NCI-H524 (cell line): ENCODE measurements at places on chromosomes 3 and 15.

GRCh38 chr15:44289259-44289790 is 806 bp downstream of the GOLM2 start:
- peak; percentile 60 for DNase-seq

DNA sequence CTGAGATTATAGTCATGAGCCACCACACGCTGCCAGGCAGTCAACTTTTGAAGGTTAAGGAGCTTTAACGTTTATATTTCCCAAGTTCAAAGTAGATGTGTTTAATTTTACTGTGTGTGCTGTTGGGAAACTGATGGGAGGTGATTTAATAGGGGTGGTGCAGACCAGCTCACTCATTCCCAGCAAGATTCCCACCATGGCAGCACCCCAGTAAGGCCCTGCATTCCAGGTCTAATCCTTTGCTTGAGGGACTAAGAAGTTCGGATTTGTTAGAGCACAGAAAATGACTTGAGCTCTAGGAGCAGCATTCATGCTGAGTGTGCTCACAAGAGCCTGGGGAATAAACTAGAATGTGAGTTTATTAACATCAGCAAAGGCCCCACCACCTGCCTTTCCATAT is 25.2 kb downstream of the TSEN2 start:
- no peak for DNase-seq

GRCh38 chr15:70253461-70254156 is 155.9 kb upstream of the TLE3 start:
- no peak for DNase-seq

DNA sequence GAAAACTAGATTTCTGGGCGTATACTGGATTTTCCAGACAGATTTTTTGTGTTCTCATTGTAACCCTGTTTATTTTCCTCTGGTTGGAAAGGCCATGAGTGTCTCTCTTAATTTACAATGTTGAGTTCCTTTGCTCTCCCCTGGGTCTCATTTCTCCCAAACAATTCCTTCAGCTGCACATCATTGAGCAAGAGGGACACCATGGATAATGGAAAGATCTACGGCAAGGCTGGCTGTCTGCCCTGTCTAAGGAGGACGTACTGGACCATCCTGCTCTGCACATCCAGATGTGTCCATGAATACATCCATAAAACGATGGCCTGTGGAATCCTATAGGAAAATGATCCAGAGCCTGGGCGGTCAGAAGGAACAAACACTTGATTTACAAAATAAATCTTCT is 258.1 kb upstream of the MCTP2 start:
- no peak for DNase-seq

GRCh38 chr15:56798639-56799038 is 65.3 kb upstream of the ZNF280D start:
- no peak for DNase-seq

DNA sequence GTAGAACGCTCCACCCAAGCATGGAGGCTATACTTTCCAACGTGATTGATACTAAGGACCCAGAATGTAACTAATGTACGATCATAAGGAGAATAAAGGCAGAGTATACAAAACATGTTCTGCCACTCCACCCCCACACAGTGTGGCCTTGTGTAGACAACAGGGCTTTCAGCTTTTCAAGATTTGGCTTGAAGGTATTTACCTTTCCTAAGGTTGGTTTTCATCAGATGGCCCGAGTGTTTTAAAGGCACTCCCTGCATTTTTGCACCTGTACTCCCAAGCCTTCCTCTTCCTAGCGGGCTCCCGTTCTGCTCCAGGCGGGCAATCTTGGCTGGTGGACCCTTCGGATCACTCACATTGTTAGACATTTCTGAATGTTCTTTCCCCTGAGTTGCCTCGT is 4.6 kb downstream of the SATB1 start:
- DNase-seq, result no peak

DNA sequence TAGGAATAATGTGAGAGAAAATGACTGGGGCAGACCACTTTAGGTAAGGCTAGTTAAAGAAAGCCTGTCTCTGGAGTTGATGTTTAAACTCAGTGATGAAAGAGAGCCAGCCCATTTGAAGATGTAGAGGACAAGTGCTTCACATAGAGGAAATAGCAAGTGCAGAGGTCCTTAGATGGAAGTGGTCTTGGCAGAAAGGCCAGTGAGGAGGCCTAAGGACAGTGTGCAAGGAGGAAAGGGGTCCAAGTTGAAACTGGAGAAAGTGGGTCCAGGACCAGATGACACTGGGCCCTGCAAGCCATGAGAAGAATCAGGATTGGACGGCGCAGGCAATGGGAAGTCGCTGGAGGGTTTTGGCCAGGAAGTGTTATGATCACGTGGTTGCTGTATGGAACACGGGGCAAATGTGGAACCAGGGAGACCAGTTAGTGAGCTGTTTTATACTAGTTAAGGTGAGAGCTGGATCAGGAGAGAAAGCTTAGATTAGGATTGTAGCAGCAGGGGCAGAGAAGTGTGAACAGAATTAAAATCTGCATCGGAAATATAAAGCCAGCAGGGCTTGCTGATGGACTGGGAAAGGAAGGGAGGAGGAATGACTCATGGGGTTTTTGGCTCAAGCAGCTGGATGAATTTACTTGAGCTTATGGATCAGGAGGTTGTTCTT is 48.0 kb upstream of the SCAANT1 start:
- peak; percentile 23 for DNase-seq

GRCh38 chr15:63473007-63473748 is 31.2 kb upstream of the USP3 start:
- DNase-seq, result no peak
